ENCODE measurements at places on chromosomes 12 and 14.

GRCh38 chr14:77094672-77095284 is 3.3 kb upstream of the CIPC start:
- DNase-seq = peak; percentile 56

GRCh38 chr12:49233842-49234526 is 30.9 kb upstream of the TUBA1C start:
- DNase-seq = no peak

GRCh38 chr12:14186193-14186502 is 179.3 kb upstream of the ATF7IP start:
- no peak for DNase-seq

- DNase-seq = no peak
These were observed 30.1 kb upstream of the PWP1 start for GRCh38 chr12:107655281-107656065.

GRCh38 chr14:96095581-96096476 is 56.7 kb downstream of the C14orf132 start:
- no peak for DNase-seq

DNA sequence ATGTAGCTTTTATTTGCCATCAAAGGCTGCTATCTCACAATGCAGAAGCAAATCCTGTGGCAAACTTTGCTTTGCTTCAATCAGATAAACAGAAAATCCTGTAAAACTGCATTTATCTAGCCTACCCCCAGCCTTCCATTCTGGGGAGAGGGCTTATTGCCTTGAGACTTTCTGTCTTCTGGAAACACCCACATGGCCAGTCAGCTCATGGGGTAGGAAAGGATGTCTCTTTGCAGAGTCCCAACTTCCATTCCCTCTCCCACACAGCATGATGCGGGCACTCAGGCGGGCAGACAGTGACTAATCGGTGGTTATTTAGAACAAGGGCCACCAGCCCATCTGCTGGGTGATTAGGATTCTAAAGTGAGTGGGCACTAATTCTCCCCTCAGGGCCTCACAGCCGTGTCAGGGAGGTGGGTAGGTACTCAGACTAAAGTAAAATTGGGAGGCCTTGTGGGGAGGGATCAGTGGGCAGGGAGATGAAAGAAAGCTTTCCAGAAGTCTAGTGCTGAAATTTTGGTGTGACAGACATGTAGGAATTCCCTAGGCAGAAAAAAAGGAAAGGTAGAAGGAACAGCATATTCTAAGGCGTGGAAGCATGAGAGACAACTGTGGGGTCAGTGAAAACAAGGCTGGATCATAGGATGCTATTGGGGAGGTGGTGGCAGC is 720.5 kb downstream of the VRK1 start:
- DNase-seq = no peak

GRCh38 chr12:93990832-93991803 is 157.3 kb upstream of the PLXNC1 start:
- no peak for DNase-seq

DNA sequence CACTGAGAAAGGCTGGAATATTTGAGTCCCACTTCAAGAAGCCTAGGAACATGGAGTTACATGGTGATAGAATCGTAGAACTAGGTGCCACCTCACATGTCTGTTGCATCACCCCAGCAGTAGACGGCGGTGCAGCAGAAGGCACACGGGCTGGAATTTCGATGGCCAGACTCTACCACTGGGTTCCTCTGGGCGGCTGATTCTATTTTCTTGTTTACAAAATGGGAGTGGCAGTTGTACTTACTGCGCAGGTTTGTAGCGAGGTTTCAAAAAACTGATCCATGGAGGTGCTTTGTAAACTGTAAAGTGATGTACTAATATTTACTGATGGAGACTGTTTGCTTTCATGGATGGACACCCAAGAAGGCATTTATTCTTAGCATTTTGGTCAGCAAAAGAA is 45.7 kb downstream of the WDR20 start:
- DNase-seq = no peak

DNA sequence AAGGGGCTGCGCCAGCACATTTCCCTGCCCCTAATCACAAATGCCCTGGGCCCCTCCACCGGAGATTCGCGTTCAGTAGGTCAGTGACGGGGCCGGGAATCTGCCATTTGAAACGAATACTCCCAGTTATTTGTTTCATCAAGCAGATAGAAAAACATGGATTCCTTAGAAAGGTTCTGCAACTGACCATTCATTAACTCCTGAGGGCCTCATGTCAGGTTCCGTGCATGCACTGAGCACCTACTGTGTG is 25.6 kb upstream of the UBC start:
- DNase-seq = no peak

GRCh38 chr12:94182986-94183707 is 34.8 kb downstream of the PLXNC1 start:
- DNase-seq = no peak

- no peak for DNase-seq
These were observed 16.3 kb downstream of the GXYLT1 start for GRCh38 chr12:42128327-42128726.

DNA sequence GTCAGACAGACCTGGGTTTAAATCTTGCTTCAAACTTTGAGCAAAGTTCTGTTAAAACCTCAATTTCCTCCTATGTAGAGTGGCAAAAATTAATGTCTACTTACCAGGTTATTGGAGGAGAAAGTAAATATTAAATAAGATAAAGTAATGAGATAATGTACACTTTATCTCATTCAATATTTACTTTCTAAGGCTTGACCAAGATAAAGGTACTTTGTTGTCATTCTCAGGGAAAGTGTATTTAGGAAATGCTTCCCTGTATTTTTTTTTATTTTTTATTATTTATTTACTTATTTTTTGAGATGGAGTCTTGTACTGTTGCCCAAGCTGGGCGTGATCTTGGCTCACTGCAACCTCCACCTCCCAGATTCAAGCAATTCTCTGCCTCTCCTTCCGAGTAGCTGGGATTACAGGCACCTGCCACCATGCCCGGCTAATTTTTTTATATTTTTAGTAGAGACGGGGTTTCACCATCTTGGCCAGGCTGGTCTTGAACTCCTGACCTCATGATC is 4.7 kb downstream of the FAM161B start:
- no peak for DNase-seq

DNA sequence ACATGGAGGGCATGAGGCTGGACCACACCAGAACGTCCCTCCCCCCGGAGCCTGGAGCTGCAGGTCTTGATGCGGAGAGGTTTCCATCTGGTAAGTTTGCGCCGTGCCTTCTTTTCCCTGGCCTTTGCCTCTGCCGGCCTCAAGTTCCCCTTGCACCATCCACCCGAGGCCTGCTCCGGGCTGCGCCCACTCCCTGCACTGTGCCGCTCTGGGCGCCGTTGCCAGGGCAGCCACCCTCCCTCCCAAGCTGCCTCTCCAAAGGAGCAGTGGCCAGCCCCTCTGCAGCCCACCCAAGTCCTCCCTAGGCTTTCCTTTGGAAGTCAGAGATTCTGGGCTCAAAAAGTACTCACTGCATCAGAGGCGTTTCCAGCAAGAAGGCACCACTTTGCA is 46.2 kb upstream of the MEG3 start:
- no peak for DNase-seq

- no peak for DNase-seq
These were observed 20.4 kb downstream of the AKAP3 start for GRCh38 chr12:4628406-4628805.

- no peak for DNase-seq
These were observed 109.5 kb downstream of the DIP2B start for GRCh38 chr12:50614167-50614759.

DNA sequence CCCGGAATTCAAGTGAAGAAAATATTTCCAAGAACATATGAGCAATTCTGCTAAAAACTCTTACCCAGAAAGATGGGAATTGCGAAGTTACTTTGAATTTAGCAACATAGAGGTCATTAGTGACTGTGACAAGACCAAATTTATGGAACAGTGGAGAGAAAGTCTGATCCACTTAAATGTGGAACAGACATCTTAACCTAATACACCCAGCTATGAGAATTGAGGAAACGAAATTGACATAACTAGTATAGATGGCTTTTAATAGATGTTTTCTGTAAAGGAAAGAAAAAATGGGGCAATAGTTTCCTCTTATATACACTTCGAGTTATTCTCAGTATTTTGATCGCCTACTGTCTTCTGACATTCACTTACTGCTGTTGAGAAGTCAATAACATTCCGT is 4.6 kb downstream of the OVCH1 start:
- no peak for DNase-seq

- no peak for DNase-seq
These were observed 370.3 kb downstream of the SLC6A15 start for GRCh38 chr12:84542289-84542688.

- no peak for DNase-seq
These were observed 23.0 kb downstream of the STX2 start for GRCh38 chr12:130816097-130816496.

- no peak for DNase-seq
These were observed 10.2 kb upstream of the ITGB7 start for GRCh38 chr12:53217051-53217930.

- DNase-seq = no peak
These were observed 123.8 kb downstream of the PDZRN4 start for GRCh38 chr12:41311883-41312282.

DNA sequence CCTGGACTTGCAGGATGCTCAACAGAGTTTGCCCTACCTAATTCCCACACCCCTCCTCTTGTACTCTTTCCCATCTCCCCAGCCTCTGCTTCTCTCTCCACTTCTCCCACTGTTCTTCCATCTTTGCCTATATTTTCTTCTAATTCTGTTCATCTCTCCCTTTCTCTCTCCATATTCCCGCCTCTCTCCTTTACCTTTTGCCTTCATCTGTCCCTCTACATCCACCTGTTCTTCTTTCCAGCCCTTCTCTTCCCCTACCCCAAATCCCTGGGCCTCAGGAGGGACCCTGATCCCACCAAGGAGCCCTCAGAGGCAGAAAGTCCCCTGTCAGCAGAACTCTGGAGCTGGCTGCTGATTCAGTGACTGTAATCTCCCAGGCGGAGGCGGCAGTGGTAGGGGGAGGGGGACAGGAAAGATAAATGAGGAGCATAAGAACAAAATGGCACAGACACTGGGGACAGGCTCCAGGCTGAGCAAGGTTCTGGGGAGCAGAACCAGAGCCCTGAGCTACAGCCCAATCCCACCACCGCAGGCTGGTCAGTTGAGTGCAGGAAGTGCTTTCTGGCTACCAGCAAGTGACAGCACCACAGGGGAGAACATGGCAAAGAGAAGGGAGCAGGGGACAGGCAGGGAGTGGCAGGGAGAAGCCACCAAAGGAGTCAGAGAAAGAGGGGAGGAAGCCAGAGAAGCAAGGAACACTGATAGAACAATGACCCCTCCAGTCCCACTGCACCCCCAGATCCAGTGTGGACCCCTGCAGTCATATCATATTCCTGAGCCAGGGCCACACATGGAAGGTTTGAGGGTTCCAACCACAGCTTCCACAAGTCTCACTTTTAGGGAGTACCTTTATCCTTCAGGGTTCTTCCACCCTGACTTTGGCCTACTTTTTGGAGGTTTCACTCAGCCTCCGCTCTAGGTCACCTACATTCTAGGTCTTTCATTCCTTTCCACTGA is 27.0 kb downstream of the SMUG1 start:
- DNase-seq = no peak

DNA sequence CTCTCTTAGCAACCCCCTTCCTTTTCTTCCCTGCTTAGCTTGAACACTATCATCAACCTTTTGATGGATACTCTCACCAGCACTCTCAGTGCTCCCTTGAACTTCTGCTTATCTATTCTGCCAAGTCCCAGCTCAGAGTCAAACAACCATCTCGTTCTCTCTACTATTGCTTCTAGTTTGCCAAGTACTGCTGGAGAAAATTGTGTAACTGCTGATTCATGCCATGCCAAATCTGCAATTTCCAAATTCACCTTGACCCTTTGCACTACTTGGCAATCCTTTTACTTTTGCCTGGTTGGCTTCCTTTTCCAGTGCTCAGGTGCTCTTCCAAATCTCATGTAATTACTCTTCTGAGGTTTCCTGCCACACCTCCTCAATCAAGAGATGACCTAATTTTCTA is 2.8 kb upstream of the CCDC196 start:
- DNase-seq = no peak

DNA sequence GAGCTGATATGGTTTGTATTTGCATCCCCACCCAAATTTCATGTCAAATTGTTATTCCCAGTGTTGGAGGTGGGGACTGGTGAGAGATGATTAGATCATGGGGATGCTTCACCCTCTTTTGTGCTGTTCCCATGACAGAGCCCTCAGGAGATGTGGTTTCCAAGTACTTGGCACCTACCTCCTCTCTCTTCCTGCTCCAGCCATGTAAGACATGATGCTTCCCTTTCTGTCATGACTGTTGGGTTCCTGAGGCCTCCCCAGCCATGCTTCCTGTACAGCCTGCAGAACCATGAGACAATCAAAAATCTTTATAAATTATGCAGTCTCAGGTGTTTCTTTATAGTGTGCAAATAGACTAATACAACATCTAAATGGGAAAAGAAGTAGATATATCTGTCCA is 754.5 kb downstream of the TMEM121 start:
- DNase-seq = no peak

- no peak for DNase-seq
These were observed 14.8 kb downstream of the GUCY2C start for GRCh38 chr12:14681625-14682024.

- no peak for DNase-seq
These were observed 6.0 kb upstream of the FBXO34 start for GRCh38 chr14:55265197-55265596.

DNA sequence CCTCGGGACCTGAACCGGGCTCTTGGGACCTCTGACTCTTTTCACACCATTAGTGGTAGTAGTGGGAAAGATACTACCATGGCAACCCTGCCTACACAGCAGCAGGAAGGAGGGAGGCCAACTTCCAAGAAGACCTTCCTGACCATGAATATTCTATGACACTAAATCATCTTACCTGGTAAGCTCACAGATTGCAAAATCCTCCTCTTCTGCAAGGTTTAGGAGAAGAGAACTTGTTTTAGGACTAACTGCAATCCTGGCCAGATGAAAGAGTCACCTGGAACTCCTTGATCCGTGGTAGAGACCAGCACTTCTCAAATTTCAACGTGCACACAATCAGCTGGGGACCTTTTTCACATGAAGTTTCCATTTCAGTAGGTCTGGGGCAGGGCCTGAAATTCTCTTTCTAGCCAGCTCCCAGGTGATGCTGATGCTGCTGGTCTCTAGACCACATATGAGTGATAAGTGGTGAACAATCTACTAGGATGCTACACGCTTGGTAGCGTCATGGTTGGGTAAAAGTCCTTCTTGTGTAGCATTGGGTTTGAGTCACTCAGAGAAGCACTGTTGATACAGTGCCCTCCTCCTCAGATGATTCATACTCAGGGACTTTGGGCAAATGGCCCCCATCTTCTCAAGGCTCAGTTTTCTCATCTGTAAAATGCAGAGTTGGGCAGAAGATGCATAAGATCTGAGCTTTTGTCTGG is 35.6 kb upstream of the FICD start:
- no peak for DNase-seq

GRCh38 chr14:74604157-74604556 is 7.9 kb downstream of the LTBP2 start:
- no peak for DNase-seq

DNA sequence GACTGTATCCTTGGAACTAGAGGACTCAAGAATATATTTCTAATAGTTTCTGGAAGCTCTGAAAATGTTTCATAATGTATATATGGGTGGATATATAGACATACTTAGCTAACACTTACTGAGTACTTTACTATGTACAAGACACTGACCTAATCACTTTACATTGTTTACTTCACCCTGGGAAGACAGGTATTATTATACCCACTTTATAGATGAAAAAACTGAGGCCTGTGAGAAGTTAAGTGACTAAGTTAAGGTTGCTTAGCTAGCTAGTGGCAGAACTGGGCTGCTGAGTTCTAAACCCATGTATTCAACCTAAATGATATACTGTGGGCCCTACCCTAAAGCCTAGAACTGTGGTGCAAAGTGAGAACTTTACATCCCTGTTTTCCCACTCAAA is 79.1 kb upstream of the SSTR1 start:
- no peak for DNase-seq
